GM03348 (cell line): ENCODE measurements at places on chromosomes 1 and 21.

GRCh38 chr1:58896246-58897183 is 112.7 kb upstream of the JUN start:
- no peak for DNase-seq

- DNase-seq = no peak
Measured at GRCh38 chr1:107689159-107689558, 275.8 kb downstream of the VAV3 start.

- DNase-seq = no peak
Measured at GRCh38 chr1:100611086-100611485, 73.1 kb downstream of the GPR88 start.

- DNase-seq = no peak
Measured at GRCh38 chr1:87127581-87127980, 201.1 kb upstream of the LMO4 start.

GRCh38 chr21:32499249-32500055 is 85.9 kb downstream of the TCP10L start:
- peak; percentile 29 for DNase-seq

DNA sequence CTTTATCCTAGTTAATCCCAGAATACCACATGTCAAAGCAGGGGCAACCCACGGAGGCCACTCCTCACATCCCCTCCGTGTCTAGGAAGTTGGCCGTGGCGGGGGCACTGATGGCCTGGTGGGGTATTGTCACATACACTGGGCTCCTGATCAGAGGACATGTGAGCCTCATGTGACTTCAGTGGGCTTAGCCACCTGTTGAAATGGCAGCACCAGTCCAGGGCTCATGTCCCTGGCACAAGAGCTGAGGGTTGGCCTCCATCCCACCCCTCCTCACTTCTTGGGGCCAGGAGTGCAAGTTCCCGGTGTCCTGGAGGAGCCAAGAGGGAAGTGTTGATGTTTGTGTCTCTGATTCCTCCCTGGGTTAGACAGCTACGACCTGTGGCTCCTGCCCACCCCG is 313.4 kb downstream of the CAMTA1 start:
- no peak for DNase-seq

GRCh38 chr21:33789697-33790096 is 125.9 kb downstream of the ATP5PO start:
- DNase-seq = peak; percentile 8

DNA sequence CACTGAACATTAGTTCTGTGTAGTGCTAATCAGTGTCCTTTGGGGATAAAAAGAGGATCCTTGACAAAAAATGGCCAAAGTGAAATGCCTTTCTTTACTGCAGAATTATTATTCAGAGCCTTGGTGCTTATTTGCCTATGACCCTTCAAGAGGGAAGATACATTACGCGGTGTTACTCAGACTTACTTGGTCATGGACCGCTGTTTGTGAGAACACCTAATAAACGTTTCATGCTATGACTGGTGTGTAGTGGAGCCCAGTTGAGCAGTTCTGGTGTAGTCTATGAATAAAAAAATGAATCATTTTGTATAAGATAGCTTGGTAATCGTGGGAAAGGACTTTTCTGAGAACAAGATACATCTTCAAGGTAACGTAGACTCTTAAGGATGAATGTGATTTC is 8.3 kb downstream of the NFYC start:
- DNase-seq = no peak

DNA sequence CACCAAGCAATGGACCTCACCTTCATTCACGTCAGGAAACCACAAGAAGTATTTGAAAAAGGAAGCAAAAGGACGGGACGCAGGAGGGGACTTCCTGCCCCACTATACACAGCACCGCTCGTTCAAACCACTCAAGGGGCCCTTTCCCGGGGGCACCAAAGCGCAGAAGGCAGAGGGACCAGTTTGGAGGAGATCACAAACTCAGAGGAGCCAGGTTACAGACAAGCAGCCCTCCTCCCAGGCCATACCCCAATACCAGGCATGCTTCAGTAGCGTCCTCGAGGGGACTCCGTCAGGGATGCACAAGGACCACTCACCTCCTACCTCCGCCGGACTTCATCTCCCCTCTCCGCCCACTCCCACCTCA is 685 bp downstream of the CRTC2 start:
- DNase-seq = no peak

DNA sequence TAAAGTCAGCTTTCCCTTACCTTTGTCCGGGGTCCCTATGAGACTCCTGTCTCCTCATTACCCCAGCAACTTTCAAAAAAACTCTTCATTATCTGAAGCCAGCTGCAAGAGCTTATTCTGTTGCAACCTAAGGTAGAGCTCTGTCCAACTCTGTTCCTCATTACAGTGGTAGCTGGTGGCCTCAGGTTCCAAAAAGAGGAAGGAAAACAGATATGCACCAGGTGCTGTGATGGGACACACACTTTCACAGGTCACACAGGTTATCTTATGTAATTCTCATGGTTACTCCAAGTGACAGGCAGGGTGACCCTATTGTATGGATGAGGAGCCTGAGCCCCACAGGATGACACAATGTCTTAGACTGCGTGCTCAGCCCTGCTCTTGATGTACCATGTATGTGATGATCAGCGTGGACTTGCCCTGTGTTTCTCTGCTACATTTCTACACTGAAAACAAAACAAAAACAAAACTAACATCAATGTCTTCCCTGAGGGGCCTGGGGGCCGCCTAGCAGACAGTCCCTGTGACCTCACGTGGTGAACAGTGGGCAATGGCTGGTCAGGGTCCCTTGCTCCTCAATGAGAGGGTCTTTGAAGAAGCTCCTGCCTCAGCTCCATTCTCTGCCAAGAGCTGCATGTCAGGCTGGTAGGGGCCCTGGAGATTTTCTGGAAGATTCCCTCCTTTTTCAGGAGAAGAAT is 9.7 kb upstream of the TENT5C start:
- DNase-seq = no peak

DNA sequence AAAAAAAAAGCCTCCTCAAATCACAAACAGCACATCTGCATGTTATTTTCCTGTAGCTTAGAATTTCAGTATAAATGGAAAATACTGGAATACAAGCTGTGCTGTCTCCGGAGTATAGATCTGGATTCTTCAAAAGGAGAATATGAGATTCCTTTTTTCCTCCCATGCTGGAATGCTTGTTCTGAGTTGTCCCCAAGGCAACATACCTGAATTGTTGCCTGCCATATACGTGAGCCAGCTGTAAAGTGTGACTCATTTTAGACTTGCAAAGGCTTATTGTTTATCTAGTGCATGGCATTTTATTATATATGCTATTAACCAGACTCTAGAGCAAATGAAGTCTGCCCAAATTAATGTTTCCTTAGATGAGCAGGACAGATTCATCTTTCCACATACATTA is 95.0 kb upstream of the C1orf105 start:
- no peak for DNase-seq

- no peak for DNase-seq
Measured at GRCh38 chr1:200694738-200695137, 25.0 kb upstream of the DDX59 start.

- DNase-seq = no peak
Measured at GRCh38 chr21:45993210-45994085, 11.9 kb downstream of the COL6A1 start.

DNA sequence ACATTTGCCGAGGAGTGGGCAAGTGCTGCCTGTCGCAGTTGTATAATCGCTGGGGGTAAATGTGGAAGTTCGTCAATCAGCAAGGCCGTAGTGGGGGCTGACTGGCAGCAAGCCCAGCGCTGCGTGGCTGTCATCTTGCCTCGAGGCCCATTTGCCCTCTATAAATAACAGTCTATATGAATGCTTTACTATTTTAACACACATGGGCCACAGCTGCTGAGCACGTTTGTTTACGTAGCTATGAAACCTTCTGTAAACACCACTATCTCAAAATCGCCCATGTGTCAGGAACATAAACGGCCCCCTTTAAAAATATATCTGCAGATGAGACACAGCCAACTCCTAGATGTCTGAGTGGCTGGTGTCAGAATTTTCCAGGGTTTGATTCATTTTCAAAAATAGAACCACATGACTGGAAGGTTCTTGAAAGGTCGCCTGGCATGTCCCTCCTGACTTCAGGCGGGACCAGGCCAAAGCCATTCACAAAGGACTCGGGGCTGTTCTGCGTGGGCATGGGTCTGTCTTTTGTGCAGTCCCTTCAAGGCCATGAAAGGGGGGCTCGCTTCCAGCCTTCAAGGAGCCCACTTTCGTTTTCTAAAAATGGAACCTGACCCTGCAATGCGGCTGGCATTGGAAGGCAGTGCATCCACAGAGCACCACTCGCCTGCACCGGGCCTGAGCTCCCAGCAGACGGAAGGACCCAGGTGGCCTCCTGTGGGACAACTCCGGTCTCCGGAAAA is 205.5 kb downstream of the KCNJ6 start:
- DNase-seq = no peak

GRCh38 chr1:223486366-223486765 is 93.2 kb downstream of the CCDC185 start:
- no peak for DNase-seq

DNA sequence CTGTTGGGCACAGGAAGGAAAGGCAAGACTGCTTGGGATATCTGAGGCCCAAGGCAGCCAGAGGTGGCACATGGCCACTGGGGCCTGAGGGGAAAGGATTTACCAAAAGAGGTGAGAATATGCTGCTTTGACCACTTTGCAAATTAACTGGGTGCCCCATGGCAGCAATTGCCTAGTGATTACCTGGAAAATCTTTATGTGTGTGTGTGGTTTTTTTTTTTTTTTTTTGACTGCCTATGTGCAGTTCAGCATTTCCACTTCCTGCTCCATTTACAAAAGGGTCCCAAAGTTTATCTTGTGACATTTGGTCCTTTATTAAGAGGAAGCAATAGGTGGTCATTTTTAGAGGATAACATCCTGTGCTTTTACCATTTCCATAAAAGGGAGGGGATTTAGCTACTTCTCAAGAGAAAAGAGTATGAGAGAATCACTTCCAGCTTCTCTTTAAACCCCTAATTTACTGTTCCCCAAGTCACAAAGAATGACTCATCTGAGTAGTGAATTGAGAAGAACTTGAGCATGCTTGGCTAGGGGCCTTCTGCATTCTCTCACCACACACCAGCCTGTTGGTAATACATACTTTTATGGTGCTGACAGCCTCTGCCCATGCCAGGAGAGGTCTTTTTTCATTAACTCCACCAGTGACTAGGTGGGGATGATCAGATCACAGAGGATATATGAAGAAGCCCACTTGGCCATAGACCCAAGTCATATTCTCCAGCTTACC is 52.1 kb downstream of the SYDE2 start:
- DNase-seq = peak; percentile 54

DNA sequence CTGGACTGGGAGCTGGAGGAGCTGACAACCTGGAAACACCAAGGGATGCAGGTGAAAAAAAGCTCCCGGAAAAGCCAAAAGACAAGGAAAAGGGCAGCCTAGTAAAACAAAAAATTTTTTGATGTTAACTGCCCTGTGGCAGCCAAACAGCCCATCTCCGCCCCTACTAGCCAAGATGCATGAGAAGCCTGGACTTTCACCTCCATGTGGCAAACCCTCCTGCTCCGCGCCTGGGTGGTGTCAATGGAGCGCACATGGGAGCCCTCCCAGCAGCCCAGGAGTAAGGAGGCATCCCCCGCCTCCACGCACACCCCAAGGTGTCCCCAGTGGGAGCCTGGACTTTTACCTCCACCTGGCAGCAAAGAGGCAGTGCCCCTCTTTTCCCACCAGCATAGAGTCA is 30.5 kb downstream of the LEMD1 start:
- no peak for DNase-seq

GRCh38 chr1:19921310-19921709 is 2.1 kb downstream of the PLA2G2E start:
- DNase-seq = no peak

GRCh38 chr1:230708631-230709580 is 5.0 kb downstream of the AGT start:
- DNase-seq = no peak

DNA sequence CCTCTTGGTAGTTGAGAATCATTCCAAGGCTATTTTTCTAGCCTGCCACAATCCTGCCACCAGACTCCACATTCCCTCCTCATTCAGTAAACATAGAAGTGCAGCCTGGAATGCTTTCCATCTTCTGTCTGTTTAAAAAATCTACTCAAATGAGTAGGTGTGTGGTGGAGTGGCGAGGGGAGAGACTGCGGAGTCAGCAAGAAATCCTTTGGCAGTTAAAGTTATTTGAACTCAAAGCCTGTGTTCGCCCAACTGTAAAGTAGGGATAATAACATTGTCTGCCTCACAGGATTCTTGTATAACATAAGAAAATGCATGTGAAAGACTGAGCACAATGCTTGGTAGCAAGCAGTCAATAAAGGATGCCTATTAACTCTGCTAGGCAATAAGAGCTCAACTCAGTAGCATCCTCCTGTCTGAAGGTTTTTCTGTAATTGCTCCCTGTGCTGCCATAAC is 22.2 kb upstream of the DPT start:
- no peak for DNase-seq

- DNase-seq = no peak
Measured at GRCh38 chr1:30912224-30912623, 3.7 kb upstream of the SDC3 start.

GRCh38 chr1:87872189-87872588 is 543.5 kb downstream of the LMO4 start:
- DNase-seq = no peak

DNA sequence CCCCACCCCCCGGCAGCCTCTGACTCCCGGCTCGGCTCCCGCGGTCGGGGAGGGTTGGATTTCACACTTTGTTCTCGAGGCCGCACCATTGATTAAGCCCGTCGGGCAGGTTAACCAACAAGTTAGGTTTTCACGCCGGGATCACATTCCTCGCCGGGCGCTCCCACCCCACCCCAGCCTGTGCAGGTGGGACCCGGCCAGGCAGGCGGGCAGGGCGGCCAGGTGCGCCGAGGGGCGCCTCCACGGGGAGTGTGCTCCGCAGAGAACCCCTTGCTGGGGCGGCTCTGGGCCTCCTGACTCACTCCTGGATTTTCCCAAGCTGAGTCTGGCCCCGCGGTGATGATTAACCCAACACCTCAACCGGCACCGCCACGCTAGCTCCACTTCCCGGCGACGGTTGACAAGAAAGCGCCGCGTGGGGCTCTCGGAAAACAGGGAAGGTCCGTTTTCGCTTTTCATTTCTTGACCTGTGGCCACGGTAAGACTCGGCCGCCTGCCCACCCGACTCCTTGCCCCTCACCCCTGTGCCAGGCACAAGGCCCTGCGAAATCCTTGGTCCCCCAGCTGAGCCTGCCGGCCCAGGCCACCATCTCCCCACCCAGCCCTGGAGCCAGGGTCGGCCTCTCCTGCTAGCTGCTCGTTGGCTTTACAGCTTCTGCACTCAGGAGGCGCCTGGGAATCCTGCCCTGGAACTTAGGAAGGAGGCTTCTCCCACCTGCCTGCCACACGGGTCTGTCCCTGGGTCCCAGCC is 8.8 kb upstream of the TTLL10 start:
- DNase-seq = no peak

GRCh38 chr21:18235545-18235944 is 9.1 kb upstream of the CHODL start:
- no peak for DNase-seq

DNA sequence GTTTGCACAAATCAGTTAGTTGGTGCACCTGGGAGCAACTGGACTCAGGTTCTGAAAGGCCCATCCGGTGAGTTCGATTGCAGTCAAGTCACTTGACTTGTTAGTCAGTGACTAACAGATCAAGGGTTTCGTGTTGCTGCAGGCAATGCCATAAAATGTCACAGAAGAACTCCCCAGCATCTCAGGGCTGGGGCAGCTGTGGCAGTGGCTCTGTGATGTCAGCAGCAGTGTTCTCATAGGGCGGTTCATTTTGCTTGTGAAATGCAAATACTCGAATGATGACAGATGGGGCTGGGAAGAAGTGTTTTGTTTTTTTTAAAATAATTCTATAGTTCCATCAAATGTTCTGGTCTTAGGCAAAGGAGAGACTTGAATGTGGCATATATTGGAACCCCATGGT is 287.8 kb downstream of the LMX1A start:
- DNase-seq = no peak
